ENCODE measurements at places on chromosomes 16 and 17.
A peak's percentile ranks its signal among the peaks of the same experiment; 100 is the strongest.

DNA sequence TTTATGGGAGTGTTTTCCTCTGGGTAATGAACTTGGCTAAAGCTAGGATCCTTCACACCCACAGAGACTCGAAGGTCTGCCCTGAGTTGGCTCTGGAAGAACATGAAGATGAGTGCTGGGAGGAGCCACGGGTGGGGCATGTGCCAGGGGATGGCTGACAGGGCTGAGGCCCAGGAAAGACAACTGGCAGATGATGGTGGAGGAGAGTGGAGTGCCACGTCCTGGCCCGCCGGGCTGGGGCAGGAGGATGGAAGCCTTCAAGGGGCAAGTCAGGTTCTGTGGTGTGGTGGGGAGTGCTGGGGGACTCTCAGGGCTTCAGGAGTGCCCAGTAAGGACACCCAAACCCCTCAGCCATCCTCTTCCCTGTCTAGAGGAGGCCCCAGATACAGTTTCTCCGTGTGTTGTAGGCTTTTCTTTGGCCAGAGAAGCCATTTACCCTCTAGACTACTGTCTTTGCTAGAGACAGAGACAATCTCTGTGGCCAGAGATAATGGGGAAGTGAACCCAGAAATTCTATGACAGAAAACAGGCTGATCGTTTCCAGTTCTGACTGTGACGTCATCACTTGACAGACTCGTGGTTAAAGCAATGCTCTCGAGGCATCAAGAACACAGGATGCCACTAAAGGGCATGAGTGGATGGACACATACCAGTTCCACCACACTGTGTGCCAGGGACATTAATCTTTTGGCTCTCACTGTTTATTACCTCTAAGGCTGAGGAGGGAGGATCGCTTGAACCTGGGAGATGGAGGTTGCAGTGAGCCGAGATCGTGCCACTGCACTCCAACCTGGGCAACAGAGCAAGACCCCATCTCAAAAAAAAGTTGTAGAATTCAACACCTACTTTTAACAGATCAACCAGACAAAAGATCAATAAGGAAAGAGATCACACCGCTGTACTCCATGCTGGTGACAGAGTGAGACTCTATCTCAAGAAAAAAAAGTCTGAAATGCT, 18.6 kb upstream of the SLC5A10 start:
- no peak for DNase-seq

DNA sequence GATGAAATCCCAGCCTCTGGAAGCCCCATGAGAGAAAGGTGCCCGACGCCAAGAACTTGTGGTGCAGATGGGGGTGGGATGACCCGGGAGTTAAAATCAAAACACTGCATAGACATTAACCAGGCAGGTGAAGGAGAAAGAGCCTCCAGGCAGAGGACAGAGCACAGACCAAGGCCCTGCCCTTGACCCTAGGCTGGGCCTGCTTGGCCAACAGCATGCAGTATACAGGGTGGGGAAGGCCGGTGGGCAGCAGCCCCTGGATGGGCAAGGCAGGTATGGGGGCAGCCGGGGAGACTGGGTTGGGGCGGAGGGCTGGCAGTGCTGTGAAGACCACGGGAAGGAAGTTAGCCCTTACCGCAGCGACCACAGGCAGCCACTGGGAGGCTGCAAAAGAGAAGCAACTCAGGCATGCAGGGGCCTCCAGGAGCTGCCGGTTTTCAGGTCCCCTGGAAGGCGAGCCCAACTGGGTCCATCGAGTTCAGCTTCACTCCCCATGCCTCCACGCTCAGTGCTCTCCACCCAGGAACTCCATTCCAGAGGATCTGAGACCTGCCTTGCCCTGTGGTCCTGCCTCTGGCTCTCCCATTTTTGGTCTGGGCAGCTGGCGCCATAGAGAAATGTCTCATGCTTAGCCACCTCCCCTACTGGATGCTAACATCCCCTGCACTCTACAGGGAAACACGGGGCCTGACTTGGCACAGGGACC, 81.2 kb downstream of the C16orf95 start:
- DNase-seq, result no peak

DNA sequence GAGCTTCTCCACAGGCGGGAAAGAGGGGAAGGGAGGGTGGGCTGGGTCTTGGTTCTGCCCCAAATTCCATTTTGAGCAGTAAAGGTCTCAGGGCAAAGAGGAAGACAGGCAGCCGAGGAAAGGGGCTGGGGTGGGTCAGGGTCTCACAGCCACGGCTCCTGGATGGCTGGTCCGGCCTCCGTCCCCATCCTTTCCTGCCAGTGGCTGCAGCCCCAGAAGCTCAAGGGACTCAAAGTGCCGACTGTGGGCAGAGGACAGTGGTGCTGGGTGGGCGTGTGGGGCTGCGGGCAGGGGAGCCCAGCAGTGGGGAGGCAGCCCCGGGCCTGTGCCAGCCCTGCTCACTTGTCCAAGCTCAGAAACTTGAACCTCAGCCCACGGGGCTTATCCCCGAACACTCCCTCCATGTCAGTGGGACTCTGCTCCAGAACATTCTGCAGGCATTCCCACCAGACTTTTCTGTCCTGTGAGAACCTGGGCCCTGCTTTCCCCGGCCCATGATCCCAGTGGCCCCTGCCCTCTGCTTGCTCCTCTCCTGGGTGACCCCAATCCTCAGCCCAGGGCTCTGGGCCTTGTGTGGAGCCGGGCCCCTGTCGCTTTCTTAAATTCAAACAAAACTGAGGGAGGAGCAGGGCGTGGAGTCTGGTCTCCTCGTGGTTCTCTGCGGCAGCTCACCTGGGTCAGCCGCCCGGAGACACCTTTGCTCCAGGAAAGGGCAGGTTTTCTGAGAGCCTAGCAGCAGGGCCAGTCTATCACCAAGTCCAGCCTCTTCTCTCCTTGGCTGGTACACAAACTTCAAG, 117.8 kb upstream of the METRNL start:
- DNase-seq, result no peak

GRCh38 chr16:48555597-48556242, 54.3 kb downstream of the N4BP1 start:
- no peak for DNase-seq

GRCh38 chr17:55420067-55420775, 1.4 kb downstream of the MMD start:
- DNase-seq, result peak; percentile 67

DNA sequence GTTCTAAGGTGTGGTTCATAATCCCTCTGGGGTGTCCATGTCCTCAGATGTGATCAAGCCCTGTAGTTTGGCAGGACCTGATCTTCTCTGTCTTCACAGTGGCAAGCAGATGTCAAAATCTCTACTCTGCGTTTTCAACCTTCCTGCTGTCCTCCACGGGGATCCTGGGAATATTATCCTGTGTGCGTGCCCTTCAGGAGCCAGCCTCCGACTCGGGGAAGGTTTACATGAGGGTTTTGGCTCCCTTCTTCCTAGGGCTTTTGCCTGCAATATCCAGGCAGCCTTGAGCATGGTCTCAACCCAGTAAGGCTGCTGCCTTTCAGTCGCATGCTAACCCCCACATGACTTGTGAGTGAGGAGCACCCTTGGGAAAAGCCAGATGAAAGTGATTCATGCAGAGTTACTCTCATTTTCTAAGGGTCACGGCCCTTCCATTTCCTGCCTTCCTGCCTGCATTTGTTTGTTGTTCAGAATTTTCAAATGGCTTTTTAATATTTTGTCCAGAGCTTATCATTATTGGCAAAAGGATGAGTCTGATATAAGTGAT, 202.2 kb upstream of the CHMP6 start:
- no peak for DNase-seq

DNA sequence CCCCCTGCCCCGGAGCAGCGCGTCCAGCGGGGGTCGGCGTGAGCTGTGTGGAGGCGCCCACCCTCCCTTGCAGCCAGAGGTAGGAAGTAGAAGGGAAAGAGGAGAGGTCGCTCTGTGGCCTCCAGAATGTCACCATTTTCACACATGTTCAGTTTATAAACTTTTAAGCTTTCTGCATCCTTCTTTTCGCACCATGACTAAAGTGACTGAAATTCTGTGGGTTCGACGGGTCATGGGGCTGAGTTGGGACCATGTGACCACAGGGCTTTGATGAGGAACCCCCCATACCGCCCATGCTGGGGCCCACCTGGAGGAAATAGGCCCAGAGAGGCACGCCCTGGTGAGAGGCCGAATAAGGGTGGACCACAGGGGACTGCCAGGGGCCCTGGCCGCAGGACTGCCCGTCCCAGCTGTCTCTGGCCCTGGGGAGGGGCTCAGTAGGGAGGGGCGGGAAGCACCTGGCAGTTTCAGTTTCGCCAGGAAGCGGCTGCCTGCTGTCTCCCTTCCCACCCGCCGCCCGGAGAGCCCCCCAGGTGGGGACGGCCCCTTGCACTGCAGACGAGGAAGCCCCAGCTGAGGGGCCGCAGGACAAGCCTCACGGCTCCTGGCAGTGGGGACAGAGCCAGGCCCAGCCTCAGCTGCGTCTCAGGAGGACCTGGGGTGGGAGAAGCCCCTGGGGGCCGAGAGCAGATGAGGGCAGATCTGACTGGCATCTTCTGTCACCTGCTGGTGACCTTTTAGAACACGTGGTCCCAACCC, 9.0 kb downstream of the CBFA2T3 start:
- no peak for DNase-seq

GRCh38 chr16:70553645-70554044, 30.0 kb downstream of the SF3B3 start:
- DNase-seq, result no peak

DNA sequence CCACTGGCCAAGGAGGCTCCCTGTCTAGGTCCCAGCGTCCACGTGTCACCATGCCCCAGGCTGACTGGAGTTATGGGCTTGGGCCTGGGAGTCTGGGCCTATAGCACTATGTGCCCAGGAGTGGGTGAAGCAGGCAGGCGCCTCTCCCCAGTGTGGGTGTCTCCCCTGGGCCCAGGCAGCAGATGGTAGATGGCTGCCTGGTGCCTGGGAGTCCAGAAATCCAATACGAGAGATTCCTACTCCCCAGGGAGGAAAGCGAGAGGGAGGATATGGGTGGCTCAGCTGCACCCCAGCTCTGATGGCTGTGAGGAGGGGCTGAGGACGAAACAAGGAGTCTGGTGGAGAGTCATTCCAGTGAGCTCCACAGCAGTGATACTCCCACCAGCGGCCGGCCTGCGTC, 5.0 kb downstream of the KCNH6 start:
- no peak for DNase-seq

- no peak for DNase-seq
Measured at GRCh38 chr16:2470603-2471015, 488 bp upstream of the NTN3 start.

- DNase-seq, result no peak
Measured at GRCh38 chr17:63458478-63458877, 12.4 kb upstream of the CYB561 start.

- no peak for DNase-seq
Measured at GRCh38 chr16:11333010-11333409, 12.2 kb upstream of the RMI2 start.

DNA sequence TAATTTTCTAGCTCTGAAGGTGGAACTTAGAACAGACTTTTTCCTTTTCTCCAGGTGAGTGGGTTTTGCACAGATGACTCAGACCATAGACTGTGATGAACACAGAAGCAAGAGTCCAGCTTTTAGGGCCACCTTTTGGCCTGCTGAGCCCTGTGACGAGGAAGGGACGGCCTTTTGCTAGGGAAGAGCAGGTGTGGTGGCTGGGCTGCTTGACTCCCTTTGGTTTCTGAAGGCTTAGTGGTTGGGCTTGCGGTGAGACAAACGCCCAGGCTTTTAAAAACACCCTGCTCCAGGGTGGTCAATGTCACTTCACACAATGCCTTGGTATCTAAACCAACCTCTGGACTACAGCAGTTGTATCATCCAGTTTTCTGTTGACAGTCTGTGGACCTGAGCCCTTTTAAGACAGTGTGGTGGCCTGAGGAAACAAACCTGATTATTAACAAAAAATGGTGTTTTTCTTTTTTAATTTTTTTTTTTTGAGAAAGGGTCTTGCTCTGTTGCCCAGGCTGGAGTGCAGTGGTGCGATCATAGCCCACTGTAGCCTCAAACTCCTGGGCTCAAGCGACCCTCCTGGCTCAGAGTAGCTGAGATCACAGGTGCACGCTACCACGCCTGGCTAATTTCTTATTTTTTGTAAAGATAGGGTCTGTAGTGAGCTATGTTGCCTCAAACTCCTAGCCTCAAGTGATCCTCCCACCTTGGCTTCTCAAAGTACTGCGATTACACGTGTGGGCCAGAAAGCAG, 134.0 kb downstream of the SNX29 start:
- DNase-seq, result no peak

DNA sequence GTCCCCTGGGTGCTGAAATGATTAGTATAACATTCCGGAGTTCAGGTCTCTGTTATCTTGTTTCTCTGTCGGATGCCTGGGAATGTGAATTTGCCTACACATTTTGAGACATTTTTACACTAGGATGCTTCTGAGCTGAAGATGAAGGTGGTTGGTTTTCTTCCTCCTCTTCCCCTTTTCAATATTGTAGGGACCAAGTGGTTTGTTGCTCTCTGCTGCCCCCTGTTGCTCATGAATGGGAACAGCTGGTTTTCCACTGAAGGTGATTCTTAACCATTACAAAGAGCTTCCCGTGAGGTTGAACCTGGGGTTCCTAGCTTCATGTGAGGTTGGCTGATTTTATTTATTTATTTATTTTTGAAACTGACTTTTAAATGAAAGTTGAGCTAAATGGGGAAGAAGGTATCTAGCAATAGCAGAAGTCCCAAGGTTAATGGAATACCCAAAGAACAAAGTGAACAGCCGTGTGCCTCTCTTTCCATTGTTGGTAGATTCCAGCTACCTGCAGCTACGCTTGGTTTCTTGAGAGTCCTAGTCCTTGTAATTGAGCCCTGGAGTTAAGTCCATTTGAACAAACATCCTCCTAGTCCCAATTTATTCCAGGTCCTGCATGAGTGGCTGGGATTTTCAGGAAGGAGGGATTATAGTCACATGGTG, 983.9 kb upstream of the EEF2KMT start:
- no peak for DNase-seq

DNA sequence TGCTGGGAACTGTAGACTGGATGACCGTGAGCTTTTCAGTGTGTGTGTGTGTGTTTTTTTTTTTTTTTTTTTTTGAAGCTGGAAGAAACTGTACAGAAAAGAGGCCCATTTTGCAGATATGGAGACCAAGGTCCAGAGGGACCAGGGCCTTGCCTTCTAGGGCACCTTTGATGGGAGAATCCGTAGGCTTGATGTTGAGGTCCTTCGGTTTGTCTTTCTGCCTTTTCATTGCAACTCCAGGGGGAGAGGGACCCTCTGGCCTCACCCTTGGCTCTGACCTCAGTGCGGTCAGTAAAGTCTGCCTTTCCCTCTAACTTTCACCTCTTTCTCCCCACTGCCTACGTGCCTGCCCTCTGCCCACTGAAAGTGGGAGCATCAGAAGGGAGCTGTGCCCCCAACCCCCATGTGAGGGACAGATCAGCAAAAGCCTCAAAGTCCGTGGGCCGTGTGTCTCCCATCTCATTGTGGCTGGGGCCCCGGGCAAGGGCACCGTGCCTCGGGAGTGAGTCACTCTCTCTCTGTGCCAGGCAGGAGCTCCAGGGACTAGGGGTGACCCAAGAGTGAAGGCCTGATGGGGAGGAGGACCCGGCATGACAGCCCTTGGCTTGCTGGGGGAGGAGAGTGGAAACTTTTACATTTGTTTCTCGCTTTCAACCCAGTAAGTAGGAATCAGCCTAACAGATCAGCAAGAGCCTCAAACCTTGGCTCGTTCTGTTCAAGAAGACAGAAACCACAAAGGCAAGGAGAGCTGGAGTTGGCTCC, 123.6 kb downstream of the CMIP start:
- DNase-seq, result no peak

- peak; percentile 66 for DNase-seq
Measured at GRCh38 chr17:77374170-77374936, 233.6 kb downstream of the SEC14L1 start.
